ENCODE measurements at places on chromosomes 11 and 22.

DNA sequence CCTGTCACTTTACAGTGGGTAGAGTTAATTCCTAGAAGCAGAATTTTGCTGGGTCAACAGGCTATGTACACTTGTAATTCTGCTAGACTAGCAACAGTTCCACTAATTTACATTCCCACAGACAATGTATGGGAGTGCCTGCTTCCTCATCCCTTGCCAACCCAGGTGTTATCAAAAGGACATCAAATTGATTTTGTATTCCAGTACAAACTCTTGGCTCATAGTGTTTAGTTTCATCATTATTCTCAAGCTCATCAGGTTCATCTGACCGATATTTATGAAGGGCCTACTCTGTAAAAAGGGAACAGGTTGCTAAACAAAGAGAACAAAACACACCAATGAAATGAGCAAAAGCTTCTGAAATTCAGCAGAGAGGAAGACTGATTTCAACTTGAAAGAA, 30.7 kb downstream of the PITPNB start:
- DNase-seq = no peak

GRCh38 chr11:46352063-46352841, 5.0 kb downstream of the DGKZ start:
- no peak for DNase-seq

DNA sequence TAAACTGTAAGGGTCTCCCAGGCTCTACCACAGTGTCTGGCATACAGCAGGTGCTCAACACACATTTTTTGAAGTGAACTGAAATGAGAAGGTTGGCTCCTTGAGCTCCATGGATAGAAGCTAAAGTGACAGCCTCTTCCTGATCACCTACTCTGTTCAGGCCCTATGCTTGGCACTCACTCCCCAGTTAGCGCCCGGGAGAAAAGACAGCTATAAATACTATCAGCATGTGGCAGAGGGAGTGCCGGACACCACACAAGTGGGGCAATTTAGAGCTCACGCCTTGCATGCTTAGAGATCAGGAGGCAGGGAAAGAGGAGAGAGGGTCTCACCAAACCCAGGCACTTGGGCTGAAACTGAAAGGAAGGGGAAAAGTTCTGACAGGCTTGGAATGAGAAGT, 195.5 kb downstream of the BUD13 start:
- DNase-seq = no peak

DNA sequence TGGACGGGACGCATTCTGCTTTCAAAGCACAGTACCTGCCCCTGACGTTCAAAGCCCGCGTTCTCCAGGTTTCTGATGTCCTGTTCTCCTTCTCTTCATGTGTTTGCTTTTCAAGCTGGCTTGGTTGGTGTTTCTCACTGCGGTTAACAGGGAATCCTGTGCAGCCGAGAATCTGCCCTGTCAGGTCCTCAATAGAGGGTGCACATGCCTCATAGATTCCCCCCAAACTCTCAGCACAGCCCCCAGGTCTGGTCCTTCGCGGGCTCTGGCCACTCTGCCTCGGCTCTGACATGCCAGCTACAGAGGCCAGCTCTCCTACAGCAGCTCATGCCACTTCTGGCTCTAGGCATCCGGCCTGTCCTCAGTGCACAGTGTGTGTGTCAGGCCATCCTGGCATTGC, 1343.8 kb downstream of the TBC1D22A start:
- DNase-seq = no peak

DNA sequence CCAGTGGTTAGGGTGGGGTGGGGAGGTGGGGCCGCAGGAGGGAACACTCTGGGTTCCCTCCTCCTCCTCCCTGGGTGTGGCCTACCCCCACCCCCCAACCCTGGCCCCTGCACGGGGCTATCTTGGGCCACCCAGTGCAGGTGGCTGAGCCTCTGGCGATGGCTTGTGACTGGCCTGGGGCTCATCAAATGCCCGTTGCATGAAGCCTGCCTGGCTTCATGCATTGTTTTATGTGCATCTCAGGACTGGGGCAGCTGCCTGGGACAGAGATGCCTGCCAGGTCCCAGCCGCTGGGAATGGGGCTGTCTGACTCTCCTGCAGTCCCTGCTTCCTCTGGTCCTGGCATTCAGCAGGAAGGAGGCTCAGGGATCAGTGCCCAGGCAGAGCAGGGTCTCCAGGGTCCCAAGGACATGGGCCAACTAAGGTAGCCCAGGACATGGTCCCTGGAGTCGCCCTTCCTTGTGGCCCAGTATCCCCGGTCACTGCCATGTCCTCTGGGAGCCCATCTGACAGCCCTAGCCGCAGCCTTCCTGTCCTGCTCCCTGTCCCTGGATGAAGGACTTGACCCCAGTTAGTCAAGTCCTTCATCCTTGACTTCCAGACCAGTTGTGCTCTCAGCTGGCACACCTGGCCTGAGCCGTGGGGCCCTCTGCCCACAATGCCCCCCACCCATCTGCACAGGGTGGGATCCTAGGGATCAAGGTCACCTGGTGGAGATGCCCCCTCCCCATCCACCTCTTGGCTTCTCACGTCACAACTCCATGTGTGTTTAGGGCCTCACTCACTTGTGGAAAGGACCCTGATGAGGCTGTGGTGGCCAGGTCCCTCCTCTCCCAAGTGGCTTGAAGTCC, 112.1 kb upstream of the FGF3 start:
- no peak for DNase-seq

- DNase-seq = no peak
Measured at GRCh38 chr11:3905080-3905953, 49.9 kb downstream of the STIM1 start.

GRCh38 chr11:76382209-76382608, 1.1 kb downstream of the GVQW3 start:
- no peak for DNase-seq
